ENCODE measurements at places on chromosomes 11 and 22.

GRCh38 chr22:25672289-25673084 is 69.5 kb upstream of the MYO18B start:
- no peak for DNase-seq

GRCh38 chr11:118000067-118000849 is 14.1 kb downstream of the IL10RA start:
- no peak for DNase-seq

- no peak for DNase-seq
Observed at GRCh38 chr11:117642396-117642795, 154.6 kb downstream of the DSCAML1 start.

GRCh38 chr22:50034126-50035081 is 21.8 kb upstream of the IL17REL start:
- no peak for DNase-seq

- no peak for DNase-seq
Observed at GRCh38 chr22:43053176-43053575, 36.0 kb downstream of the TTLL1 start.

DNA sequence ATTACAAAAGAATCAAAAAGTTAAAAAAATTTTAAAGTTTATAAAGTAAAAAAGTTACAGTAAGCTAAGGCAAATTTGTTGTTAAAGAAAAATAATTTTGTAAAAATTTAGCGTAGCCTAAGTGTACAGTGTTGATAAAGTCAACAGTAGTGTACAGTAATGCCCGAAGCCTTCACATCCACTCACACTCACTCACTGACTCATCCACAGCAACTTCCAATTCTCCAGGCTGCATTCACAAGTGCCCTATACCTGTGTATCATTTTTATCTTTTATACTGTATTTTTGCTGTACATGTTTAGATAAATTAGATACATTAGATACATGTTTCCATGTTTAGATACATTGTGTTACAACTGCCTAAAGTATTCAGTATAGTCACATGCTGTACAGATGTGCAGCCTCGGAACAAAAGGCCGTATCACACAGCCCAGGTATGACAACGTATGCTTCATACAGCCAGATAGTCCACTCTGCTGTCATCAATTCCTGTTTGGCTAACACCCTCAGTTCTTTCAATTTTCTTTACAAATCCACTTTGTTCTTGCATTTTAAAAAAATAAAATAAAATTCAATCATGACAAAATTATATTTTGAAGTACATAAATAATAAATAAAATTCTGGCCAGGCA is 80.7 kb downstream of the RBFOX2 start:
- DNase-seq: no peak

- DNase-seq: no peak
Observed at GRCh38 chr22:19900707-19901436, 40.7 kb upstream of the COMT start.

GRCh38 chr11:72860592-72860991 is 46.4 kb downstream of the ATG16L2 start:
- no peak for DNase-seq

- no peak for DNase-seq
Observed at GRCh38 chr11:29129844-29130243, 887.0 kb downstream of the KCNA4 start.

DNA sequence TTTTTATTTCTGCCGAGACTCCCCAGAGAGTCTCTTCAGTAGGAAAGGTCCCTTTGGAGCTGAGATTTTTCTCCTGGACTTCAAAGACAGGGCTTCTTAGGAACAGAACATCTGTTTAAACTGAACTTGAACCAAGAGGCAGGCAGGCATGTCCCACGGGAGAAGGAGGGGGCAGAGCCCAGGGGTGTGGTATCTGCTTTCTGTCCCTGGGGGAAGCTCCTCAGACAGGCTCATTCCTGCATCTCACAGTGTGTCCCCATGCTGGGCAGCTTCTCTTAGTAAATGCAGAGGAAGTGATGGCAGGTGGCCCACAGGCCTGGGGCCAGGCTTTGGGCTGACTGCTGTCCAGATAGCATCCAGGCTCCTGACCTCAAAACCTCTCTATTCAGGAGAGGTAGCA is 47.3 kb downstream of the TSPAN18 start:
- no peak for DNase-seq

GRCh38 chr22:37618674-37619073 is 10.0 kb downstream of the GGA1 start:
- DNase-seq: no peak

- DNase-seq: no peak
Observed at GRCh38 chr11:24738972-24739371, 242.1 kb downstream of the LUZP2 start.

GRCh38 chr22:25395468-25395867 is 169.0 kb upstream of the GRK3 start:
- DNase-seq: no peak

- DNase-seq: no peak
Observed at GRCh38 chr11:83744620-83745192, 458.5 kb upstream of the CCDC90B start.

- no peak for DNase-seq
Observed at GRCh38 chr22:37433786-37434185, 6.5 kb upstream of the ELFN2 start.

DNA sequence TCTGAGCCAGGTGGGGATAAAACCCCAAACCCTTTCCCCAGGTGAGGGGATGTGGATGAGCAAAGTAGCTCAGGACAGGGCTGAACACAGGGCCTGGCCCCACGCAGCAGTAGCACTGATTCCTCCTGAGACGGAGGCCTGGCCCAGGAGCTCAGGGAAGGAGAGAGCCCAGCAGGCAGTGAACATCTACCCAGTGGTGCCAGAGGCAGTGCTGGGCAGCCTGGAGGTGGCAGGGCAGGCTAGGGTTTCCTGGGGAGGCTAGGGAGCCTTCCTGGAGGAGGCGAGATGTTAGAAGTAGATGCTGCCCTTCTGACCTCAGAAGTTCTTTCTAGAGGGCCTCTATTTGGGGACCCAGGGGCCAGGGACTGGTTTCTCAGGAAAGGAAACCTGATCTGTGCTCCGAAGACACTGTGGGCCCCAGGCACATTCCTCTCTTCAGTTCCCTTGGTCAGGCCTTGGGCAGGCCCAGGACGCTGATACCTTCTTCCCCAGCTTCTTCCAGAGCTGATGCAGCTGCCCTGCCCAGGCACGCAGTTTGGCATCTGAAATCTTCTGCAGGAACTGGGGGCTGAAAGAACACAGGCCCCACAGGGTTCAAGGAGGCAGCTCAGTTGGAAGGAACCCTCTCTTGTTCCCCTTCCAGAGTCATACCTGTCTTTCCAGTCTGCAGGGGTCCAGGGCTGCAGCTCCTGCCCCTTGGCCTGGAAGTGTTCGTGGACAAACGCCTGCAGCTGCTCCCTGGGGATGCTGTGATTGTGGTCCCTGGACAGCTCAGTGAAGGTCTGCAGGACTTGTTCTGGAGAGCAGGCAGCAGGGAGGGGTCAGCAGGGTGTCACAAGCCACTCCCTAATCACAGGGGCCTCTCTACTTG is 16.8 kb downstream of the TREH start:
- no peak for DNase-seq

DNA sequence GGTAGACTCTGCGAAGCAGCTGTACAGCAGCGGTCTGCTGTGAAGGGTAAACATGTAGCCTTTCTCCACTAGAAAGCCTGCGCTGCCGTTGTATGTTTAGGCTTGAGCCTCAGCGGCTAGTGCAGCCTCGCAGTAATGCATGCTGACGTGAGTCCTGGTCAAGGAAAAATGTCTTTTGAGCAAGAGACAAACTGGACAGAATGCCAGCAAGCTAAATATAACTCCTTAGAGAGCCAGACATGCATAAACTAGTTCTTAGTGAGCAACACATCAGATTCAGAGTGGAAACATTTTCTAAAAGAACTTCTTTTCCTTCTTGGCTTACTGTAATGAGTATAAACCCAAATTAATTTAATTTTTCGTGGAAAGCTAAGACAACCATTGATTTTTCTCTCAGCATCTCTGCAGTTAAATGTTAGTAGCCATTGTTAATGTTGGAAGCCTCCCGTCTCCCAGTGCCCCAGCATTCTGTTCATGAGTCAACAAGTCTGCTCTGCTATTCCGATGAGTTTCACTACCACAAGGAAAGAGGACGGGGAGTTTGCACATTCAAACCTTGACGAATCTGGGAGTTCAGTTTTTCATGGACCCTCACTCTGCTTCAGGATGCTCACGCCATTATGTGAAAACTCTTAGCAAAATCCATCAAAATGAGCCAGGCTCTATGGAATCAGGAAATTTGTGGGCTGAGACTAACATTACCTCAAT is 51.4 kb downstream of the JAM3 start:
- no peak for DNase-seq

GRCh38 chr11:118610773-118611432 is 3.5 kb downstream of the PHLDB1 start:
- peak; percentile 90 for DNase-seq

GRCh38 chr11:66958956-66959274 is 732 bp upstream of the PC start:
- no peak for DNase-seq

GRCh38 chr22:34842630-34843029 is 223.3 kb upstream of the ISX start:
- no peak for DNase-seq

DNA sequence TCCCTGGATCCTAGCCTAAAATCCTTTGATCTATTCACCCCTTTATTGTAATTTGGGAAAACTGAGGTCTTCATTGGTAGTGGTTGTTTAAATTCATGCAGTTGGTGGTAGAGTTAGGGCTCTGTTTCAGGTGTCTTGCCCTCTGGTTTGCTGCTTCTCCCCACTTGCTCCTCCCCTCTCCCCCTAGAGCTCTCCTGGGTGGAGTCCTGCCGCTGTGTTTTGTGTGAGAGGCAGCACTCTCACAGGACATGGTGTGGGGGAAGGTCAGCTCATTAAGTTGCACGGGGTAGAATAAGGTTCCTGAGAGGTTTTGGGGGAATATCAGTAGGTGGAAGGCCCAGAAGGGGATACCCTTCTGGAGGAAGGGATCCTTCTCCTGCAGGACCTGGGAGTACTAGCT is 98.1 kb upstream of the NECTIN1 start:
- DNase-seq: no peak

- DNase-seq: no peak
Observed at GRCh38 chr11:118604566-118604965, 2.8 kb upstream of the PHLDB1 start.

DNA sequence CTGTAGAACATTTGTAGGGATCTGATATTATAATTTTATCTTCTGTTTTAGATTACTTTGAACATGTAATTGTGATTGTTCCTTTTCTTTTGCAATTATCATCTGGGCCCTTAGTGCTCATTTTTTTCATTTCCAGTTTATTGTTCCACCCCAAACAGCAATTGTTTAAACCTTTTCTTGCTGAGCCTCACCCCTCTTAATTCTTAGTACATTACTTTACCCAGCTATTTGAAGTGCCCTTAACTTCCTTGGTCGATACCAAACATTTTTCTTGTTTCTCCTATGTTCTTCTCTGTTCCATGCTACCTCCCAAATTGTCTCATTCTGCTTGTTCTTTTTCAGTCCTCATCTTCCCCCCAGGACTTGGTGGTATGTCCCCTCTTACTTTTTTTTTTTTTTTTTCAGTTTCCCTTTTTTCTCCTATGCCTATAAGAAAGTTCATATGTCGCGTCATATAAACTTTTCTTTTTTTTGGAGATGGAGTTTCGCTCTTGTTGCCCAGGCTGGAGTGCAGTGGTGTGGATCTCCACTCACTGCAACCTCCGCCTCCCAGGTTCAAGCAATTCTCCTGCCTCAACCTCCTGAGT is 3.5 kb downstream of the CUL5 start:
- no peak for DNase-seq

- DNase-seq: no peak
Observed at GRCh38 chr11:18501629-18502028, 25.1 kb downstream of the TSG101 start.

- no peak for DNase-seq
Observed at GRCh38 chr11:61168042-61168688, 6.9 kb upstream of the VPS37C start.

DNA sequence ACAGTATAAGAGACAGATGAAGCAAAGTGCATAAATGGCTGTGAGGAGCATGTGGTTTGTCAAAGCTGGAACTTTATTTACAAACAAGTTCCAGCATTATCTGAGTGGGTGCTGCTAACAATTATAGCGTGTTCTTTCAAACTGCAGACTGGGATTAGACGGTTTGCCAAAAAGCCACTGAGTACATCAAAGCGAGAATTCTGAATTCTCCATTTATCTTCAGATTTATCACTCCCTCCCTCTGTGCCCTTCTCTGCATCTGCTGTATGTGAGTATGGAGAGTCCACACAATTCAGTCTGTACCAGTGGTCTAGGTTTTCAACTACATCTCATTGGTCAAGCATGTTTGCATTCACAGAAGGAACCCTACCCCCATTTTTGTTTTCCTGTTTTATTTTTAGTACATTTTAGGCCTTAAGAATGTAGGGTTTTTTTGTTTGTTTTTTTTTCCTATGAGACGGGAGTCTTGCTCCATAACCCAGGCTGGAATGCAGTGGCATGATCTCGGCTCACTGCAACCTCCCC is 18.1 kb upstream of the INCENP start:
- DNase-seq: no peak

DNA sequence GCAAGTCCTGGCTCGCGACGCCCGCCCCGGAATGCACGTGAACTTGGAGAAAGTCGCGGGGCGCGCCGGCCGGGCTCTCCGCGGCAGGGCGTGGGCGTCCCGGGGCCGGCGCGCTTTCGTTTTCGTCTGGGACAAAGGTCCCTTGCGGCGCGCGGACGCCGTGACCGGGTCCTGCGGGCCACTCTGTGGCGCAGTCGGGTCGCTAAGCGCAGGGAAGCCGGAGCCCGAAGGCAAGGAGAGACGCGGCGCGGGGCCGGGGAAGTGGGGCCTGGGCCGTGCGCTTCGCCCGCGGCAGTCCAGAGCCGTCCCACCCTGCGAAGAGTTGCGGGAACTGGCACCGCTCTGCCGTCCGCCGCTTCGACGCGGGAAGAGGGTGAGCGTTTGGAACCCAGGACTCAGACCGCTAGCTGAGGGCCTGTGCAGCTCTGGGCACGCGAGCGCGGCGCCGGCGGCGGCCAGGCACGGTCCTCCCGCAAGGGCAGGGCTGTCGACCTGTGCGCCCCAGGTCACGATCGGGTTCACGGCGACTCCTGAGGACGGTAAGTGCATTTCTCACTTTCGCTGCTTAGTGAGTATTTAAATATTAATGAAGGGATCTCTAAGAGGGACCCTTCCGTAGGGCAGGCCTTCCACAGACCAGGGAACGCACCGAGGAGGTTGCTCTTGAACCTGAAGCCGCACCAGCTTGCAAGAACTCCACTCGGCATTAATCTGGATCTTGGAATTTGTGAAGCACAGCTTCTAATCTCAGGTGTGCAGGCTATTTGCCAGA is 78.0 kb upstream of the PPARA start:
- DNase-seq: peak; percentile 65
